SJCRH30 (cell line): ENCODE measurements at places on chromosomes 12 and 14.

DNA sequence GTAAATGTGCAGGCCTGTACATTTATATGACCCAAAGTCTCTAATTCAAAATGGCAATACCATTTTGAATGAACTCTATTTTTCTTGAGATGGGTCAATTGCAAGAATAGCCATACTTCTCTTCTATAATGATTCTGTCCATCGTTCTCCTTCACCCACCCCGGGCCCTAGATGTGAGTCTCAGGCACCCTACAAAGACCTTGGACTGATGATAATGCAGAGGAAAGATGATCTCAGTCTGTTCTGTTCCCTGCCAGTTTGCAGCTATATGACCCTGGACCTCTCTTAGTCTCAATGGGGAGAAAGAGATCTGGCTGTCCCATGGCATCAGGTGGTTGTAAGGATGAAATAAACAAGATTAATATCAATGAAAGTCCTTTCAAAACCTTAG, 30.1 kb downstream of the VCPKMT start:
- DNase-seq: no peak

- DNase-seq: no peak
Observed at GRCh38 chr12:2696136-2696535, 98.6 kb upstream of the FKBP4 start.

DNA sequence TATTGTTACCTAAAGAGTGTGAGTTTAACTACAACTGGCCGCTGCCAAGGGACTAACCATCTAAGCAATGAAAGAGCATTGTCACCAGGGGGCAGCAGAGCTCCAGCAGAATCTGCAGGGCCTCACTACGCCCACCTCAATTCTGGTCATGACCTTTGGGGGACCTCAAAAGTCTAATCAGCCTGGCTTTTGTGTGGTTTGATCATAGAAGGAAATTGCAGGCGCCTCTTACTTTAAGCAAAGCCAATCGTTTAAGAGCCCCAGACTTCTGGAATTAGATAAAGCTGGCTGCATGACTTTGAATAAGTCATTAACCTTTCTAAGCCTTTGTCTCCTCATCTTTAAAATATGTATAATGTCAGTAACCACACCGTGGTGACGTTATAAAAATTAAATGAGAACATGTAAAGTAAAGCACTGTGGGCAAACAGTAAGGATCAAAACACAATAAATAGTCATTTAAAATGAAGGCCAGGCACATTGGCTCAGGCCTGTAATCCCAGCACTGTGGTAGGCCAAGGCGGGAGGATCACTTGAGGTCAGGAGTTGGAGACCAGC, 58.6 kb downstream of the TBX3 start:
- DNase-seq: peak; percentile 69

GRCh38 chr12:79983986-79984620, 49.2 kb upstream of the PPP1R12A start:
- DNase-seq: peak; percentile 5

GRCh38 chr12:102379346-102380162, 100.8 kb downstream of the IGF1 start:
- no peak for DNase-seq

DNA sequence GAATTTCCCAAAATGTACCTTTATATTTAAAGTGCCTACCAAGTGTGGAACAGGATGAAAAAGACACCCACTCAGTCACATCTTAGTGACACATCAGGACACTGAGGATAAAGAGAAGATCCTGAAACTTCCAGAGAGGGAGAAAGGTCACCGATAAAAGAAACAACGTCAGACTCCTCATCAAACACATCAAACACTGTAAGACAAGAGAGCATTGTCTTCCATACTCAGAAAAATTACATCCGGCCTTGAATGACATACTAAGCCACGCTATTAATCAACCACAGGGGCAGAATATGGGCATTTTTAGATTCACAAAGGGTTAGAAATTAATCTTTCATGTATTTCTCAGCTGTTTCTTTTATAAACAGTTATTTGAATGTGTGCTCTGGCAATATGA, 490.3 kb downstream of the APAF1 start:
- DNase-seq: no peak

- DNase-seq: peak; percentile 88
Observed at GRCh38 chr12:2958432-2959191, 585 bp upstream of the TEAD4 start.

DNA sequence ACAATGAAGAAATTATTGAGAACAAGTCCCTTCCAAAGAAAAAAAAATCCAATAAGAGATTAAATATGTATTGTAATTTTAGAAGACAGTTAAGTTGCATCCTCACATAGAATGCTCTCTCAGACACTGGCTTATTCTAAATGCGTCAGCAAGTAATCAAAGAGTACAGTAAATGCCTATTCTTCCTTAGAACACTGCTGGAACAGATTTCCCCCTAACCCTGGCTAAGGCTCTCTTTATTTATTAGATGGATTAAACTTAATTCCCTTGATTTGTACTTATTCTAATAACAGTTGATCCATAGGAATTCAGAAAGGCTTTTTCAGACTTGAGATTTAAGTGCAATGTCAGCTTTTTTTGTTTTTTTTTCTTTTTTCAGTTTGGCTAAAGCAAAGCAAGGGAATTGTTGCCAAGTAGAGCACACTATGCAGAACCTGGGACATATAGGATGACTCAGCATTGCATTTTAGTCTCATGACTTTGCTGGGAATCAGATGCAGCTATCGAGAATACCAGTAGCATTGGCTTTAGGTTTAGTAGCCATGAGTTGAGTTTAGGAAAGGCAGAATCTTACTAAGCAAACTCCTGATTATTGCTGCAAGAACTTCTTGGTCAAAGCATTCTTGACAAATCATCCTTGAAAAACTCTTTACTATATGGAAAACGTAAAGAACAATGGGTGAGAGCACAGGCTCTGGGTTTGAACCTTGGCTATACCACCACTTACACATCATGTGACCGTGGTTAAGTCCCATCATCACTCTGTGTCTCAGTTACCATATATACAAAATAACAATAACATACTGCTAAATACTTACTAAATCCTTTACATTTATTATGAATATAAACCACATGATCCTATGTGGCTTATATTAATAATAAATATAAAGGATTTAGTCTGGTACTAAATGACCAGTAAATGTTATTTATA, 26.7 kb downstream of the MED21 start:
- DNase-seq: no peak

DNA sequence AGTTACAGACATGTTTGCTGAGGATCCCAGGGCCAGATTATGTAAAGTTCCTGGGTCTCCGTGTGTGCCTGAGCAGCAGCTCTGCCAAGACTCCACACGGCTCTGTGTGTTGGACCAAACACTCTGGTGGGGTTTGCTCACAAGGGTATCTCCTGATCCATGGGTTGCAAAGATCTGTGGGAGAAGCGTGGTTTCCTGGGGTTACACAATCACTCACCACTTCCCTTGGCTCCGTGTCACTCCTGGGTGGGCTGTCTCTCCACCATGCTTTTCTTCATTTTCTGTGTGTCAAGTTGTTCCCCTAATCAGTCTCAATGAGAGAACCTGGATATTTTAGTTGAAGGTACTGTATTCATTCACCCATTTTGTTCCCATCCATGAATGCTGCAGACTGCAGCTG, 1088.8 kb downstream of the FSCB start:
- no peak for DNase-seq

DNA sequence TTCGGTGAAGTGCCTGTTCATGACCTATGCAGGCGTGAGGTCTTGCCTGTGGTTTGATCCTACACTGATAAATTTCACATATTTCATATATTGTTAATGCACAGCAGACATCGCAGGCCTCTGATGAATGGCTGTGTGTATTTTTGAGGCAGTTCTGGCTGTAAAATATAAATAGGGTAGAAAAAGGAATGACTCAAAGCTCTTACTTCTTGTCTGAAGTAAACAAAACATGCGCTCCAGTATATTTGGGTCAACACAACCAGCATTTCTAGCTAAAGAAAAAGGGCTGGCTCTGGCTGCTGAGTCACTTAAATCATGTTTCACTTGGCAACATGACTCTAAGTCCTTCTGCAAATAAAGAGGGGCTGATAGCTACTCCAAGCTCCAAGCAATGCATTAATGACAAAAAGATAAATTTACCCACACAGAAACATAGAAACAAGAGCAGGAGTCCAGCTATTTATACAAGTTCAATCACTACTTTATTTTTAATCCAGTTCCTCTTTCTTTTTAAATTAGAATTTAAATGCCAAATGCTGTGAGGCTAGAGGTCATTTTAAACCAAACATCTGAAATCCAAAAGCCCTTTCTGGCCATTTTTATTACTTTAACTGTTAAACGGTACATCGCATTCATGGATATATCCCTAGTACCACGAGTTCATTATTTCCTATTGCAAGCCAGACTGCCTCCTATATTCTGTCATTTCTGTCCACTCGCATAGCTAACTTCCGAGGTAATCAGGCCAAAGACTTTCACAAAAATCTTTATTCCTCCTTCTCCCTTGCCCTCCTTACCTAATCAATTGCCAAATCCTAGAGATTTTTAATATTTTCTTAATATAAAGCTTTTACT, 54.3 kb upstream of the TMCC3 start:
- DNase-seq: no peak

DNA sequence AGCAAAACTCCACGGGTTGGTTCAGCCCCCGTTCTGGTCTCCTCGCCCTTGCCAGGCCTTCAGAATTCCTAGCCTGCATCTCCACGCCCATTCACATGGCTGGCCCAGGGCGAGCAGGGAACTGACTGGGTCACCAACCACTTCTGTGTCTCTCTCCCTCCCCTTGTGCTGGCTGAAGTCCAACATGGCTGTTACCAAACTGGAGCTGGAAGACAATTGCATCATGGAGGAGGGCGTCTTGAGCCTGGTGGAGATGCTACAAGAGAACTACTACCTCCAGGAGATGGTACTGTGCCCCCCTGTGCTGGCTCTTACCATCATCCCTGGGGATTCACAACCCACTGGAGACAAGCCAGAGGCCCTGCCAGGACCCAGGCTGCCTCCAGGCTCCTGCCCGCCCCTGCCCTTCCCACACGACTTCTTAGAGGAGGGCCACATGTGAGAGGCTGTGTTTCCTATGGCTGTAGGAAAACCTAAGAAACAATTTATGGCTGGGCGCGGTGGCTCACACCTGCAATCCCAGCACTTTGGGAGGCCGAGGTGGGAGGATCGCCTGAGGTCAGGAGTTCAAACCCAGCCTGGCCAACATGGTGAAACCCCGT, 9.9 kb downstream of the LRRC74A start:
- no peak for DNase-seq

DNA sequence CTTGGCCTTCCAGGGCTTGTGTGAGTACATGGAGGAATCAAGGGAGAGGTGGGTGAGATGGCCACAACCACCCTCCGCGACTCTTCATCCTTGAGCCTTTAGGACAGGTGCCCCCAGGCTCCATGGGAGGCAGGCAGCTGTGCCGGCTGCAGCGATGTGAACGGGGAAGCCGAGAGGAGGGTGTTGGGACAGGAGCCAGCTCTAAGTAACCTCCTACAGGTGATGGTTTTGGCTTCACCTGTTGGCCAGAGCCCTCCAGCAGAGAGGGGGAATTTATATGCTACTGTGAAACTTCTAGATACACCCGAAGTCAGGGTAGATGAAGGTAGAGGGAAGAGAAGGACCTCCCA, 132.2 kb upstream of the HIF1A start:
- no peak for DNase-seq

DNA sequence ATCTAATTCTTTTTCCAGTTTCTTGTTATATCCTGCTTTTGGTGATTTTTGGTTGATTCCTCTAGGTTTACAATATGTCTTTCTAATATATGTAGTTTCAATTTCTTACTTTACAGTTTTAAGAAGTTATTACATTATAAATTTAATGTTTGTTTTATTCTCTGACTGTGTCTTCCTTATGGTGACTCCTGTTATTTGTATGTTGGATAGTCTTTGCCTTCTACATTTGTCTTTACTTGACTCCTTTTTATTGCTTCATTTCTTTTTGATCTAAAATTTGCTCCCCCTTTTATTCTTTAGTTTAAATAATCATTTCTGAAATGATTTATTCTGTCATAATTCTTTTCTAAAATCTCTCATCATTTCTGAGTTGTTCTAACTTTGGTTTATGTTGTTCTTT, 125.8 kb downstream of the CCDC91 start:
- DNase-seq: no peak

DNA sequence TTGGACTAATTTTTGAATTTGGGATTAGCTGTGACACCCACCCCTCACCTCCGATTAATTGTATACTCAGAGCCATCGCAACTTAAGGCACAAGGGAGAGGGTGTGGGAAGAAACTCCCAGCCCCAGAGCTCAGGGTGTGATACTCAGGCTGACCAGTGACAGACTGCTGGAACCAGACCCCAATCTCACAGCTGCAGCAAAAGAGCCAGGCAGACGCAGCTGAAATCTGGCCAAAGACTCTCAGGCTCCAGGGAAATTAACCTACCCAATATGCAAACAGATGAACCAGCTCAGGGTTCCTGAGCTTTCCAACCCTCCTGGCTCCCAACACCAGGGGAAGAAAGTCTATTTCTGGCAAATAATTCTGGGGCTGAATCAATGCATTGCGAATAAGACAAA, 30.5 kb downstream of the ANAPC7 start:
- DNase-seq: no peak

DNA sequence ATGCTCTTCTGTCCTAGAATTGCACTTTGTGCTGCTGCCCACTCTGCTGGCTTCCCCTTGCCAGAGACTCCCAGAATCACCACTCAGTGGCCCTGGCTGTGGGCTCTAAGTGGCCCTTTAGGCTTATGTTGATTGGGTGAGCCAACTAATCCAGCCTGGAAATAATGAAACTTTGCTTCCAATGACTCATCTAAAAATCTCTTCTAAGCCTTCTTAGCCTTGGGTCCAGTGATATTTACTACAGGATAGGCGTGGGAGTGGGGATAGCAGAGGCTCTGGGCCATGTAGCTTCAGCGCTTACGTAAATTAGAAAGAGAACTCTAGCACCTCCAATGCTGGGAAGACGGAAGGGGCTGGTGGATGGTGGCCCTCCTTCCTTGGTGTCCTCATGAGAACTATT, 137.9 kb downstream of the TTC8 start:
- DNase-seq: no peak

GRCh38 chr12:94553130-94553519, 93.5 kb upstream of the CEP83 start:
- DNase-seq: peak; percentile 27

- DNase-seq: no peak
Observed at GRCh38 chr12:45670346-45671065, 59.0 kb upstream of the ARID2 start.

- DNase-seq: no peak
Observed at GRCh38 chr12:1083151-1083888, 92.3 kb downstream of the ERC1 start.

DNA sequence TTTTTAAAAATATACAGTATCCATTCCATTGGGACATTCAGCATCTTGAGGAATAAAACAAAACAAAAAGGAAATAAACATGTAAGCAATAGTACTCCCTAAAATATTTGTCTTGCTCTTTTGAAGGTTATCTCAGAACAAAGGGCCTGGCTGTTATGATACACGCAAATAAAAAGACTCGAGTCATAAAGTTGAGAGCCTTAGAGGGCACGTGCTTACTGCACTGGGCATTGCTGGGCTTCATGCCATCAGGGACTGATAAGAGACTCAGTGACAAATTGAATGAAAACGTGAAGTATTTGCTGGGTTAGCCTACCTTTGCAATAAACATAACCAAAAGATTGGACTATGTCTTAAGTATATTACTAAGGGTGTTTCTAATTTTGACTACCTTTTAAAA, 118.9 kb downstream of the SLC35F4 start:
- DNase-seq: no peak

- DNase-seq: peak; percentile 60
Observed at GRCh38 chr12:124915239-124916236, 1.1 kb upstream of the UBC start.
